ENCODE measurements at places on chromosomes 13 and 19.

GRCh38 chr13:51862957-51863356 is 1.2 kb downstream of the CCDC70 start:
- no peak for DNase-seq

DNA sequence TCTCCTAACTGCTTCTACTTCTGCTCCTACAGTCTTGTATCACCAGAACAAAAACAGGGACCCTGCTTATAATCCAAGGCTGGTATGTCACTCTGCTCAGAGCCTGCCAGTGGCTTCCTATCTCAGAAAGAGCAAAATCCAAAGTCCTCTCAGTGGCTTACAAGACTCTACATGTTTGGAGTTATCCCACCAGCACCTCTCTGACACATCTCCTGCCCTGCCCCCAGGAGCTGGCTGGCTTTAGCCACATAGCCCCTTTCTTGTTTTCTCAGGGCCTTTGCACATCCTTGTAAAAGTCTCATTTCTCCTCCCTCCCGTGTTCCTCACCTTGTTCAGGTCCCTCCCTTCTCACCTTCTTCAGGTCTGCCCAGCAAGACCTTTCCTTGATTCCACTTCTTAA is 2.2 kb upstream of the KCTD12 start:
- DNase-seq = no peak

DNA sequence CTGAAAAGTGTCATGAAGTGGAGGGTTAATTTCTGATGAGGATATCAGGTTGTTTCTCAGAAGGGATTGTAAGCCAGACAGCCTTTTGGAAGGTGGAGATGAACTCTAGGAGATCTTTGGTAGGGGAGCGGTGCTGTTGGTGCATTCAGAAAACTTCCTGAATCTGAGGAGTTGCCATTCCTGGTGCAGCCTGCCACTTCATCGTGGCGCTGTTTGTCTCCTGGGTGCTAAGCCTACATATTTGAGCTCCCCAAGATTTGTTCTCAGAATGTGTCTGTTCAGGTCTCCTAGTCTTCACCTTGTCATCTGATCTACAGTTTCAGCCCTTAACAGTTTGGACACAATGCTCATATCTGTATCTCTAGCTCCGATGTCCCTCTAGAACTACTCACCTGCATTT is 285.6 kb downstream of the MTUS2 start:
- peak; percentile 19 for DNase-seq

- DNase-seq = no peak
These were observed 63.8 kb downstream of the RNF17 start for GRCh38 chr13:24827799-24828198.

GRCh38 chr13:83935566-83935965 is 53.3 kb upstream of the SLITRK1 start:
- no peak for DNase-seq

DNA sequence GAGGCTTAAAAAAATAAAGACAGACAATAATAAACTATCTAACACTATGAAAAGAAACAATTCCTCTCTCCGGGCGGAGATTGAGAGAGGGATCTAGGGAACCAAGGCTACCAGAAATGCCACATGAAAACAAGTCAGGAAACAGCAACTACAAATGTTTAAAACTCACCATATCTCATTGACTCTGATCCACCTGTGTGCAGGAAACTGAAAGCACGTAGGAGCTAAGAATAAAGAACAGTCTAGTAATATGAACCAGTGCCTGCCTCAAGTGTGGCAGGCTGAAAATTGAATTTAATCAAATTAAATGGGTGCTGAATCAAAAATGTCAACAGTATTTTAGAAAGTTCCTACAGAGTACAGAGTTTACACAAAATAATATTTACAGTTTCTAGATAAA is 1701.0 kb downstream of the SLITRK5 start:
- no peak for DNase-seq

GRCh38 chr13:100630555-100630954 is 42.0 kb upstream of the GGACT start:
- DNase-seq = no peak

- DNase-seq = no peak
These were observed 9.7 kb downstream of the RNASEH2B start for GRCh38 chr13:50919277-50919676.

DNA sequence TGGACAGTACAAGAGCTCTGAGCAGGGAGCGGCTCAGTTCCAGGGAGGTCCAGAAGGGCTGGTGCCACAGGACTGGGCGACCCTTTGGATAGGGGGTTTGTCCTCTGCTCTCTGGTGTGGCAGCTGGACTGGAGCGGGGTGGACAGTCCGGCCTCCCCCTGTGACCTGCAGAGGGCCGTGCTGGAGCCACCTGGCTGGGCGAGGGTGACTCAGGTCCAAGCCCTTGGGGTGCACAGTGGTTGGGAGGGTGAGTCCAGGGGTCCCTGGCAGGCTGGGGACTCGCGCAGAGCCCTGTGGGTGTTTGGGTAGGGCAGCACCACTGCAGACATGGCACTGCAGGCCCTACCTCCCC is 7.2 kb downstream of the SSBP4 start:
- DNase-seq = no peak

- DNase-seq = peak; percentile 5
These were observed 36.4 kb downstream of the RXFP2 start for GRCh38 chr13:31775686-31776085.

DNA sequence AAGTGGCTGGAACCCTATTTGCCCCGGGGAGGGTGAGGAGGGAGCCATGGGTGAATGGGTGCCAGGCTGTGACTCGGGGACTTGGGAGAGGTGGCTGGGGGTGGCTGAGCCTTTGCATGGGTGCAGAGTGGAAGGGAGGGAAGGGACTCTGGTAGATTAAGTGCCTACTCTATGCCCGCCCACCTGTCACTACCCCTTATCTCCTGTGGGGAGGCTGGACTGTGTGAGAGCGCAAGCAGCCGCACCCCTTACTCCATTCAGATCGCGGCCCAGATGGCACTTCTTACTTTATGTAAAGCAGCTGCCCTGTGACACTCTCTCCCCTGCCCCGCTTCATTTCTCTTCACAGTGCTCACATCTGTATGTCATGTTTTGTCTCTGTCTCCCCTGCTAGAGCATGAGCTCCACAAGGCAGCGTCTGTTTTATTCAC is 2.9 kb downstream of the KASH5 start:
- DNase-seq = no peak

GRCh38 chr19:42443944-42444398 is 1.2 kb upstream of the CXCL17 start:
- DNase-seq = no peak

DNA sequence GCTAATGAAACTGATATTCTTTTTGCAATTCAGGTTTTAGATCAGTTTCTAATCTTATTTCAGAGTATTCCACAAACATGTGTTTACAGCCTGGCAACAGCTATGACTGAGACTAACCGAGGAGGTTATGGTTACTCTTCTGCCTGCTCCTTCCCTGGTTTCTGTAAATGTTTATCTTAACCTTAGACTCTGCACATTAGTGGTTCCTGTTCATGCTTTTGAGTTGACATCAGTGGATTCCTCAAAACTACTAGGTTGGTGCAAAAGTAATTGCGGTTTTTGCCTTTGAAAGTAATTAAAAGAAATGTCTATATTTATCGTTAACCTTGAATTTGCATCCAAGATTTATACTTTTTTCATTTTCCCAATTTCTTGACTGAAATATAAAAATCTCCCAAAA is 237.0 kb upstream of the TSHZ3 start:
- DNase-seq = no peak

- DNase-seq = no peak
These were observed 107.5 kb upstream of the MBNL2 start for GRCh38 chr13:97114651-97115050.

DNA sequence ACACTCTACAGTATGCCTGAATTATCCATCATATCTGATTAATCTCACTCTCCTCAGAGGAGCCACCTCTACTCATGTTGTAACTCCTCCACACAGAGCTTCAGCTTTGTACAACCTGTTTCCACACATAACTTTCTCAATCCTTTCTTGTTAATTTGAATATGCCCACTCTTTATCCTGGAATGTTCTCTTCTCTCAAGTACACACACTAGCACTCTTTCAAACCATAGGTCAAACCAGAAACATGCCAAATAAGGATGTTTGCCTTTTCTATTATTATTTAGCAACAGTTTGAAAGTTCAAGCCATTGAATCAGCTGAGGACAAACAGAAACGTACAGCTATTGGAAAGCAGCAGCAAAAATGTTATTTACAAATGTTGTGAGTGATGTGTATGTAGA is 110.3 kb downstream of the MIPEP start:
- DNase-seq = no peak

GRCh38 chr19:11261971-11262839 is at the start of gene DOCK6:
Gene DOCK6, minus strand, starts transcription at chr19:11262524. Its CDS starts 84 bp downstream, at chr19:11262440.
- peak; percentile 55 for DNase-seq

- DNase-seq = no peak
These were observed 55.9 kb downstream of the ATP7B start for GRCh38 chr13:51955281-51955771.

GRCh38 chr13:107842562-107843180 is 372.7 kb downstream of the LIG4 start:
- DNase-seq = no peak

- no peak for DNase-seq
These were observed 26.8 kb upstream of the CXCL17 start for GRCh38 chr19:42469311-42470235.

DNA sequence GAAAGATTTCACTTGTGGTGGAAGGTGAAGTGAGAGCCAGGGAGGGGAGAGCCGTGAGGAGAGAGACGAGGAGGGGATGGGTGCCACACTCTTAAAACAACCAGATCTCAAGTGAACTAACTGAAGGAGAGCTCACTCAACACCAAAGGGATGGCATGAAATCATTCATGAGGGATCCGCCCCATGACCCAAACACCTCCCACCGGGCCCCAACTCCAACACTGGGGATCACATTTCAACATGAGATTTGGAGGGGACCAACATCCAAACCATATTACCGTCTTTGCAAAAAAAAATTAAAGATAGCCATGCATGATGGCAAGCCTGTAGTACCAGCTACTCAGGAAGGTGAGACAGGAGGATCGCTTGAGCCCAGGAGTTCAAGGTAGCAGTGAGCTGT is 34.9 kb upstream of the POP4 start:
- no peak for DNase-seq

GRCh38 chr19:14731200-14731599 is 41.4 kb downstream of the ZNF333 start:
- no peak for DNase-seq

- no peak for DNase-seq
These were observed 29.8 kb upstream of the RAP2A start for GRCh38 chr13:97403893-97404750.

GRCh38 chr19:15859187-15859586 is 38.7 kb downstream of the CYP4F2 start:
- no peak for DNase-seq

GRCh38 chr19:4474514-4475022 is 2.5 kb downstream of the HDGFL2 start:
- DNase-seq = peak; percentile 28

DNA sequence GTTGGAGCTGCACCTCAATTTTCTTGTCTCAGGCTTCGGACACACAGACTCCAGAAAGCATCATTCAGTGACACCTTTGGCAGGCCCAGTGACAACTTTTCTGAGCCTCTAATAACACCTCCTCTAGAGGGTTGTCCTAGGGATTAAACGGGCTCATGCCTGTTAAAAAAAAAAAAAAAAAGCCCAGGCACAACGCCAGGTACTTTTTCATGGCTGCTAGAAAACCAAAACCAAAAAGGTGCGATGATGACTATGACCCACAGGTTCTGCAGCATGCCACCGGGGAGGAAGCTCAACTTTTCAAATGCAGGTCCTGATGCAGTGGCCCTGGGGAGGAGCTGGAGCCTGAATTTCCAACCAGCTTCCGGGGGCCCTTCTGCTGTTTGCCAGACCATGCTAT is 184.2 kb downstream of the ABCC4 start:
- no peak for DNase-seq

DNA sequence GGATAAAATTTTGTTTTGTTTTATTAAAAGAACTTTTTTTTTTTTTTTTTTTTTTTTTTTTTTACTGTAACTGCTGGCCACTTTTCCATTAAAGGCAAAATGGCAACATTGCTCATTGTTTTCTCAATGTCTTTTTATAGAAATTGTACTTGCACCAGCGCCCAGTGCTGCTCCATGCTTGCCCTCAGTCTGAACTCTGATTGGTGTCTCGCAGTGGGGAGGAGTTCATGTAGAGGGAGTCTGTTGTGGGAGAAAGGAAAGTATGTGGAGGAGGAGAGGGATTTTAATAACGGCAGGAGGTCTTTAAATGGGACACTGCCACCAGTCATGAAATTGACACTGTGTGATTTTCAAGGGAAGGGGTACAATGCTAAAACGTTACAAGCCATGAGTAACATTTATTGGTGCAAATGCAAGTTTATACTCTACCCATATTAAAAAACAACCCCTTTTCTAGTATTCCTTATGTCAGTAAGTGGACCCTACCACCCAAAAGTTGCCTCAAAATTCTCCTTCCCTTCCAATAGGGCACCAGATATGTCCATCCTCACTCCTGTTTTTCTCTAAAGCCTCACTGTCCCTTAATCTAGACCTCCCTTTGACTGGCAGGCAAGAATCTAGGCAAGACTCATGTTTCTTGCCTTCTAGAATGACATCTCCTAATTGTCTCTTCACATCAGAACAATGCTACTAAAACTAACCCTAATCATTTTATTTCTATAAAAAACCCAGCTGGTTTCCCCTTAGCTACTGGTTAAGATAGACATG is 3.2 kb downstream of the RASL11A start:
- no peak for DNase-seq

- no peak for DNase-seq
These were observed 81.8 kb downstream of the PAN3 start for GRCh38 chr13:28220166-28220565.

- peak; percentile 34 for DNase-seq
These were observed 38.2 kb upstream of the ZNF492 start for GRCh38 chr19:22595918-22596341.

- DNase-seq = peak; percentile 4
These were observed 2.2 kb downstream of the C13orf46 start for GRCh38 chr13:113971471-113972231.

GRCh38 chr19:58353717-58354477 is 605 bp upstream of the A1BG start:
- no peak for DNase-seq

DNA sequence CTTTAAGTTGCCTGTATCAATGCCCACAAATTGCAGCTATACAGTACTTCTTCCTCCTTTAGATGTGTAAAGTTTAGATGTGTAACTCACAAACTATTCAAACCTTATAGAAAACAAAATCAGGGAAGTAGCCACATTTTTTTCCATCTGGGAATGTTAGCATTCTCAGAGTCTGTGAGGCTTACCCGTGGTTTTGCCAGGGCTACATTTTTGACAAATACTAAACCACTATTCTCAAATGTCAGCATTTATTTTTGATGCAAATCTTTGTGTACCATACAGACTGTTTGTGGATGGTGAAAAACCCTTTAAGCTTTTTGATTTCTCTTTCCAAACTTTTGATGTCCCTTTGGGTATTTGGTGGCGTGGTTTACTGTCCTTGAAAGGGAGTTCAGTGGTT is 216.4 kb downstream of the POSTN start:
- DNase-seq = no peak

DNA sequence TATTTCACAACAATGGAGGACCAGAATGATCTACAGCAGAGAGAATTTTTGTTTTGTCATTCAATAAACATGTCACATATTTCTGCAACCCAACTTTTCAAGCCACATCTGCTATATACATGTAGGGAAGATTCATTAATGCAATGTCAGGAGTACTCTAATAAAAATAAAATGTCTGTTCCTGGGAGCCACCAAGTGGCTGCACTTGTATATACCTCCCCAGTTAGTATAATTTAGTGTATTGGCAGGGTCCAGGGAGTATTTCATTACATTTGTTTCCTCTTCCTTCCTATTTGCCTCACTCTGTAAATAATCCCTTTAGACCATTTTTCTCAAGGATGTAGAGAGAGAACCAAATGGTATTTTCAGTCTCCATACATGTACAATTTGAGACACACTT is 1169.0 kb downstream of the DIAPH3 start:
- no peak for DNase-seq

- no peak for DNase-seq
These were observed 18.1 kb downstream of the RNASEH2B start for GRCh38 chr13:50927701-50928100.

Measured in thyroid gland (tissue), 4 donors.